ENCODE measurements at places on chromosomes 1 and 21.

GRCh38 chr1:232484856-232485255, 145.1 kb downstream of the SIPA1L2 start:
- DNase-seq = no peak

DNA sequence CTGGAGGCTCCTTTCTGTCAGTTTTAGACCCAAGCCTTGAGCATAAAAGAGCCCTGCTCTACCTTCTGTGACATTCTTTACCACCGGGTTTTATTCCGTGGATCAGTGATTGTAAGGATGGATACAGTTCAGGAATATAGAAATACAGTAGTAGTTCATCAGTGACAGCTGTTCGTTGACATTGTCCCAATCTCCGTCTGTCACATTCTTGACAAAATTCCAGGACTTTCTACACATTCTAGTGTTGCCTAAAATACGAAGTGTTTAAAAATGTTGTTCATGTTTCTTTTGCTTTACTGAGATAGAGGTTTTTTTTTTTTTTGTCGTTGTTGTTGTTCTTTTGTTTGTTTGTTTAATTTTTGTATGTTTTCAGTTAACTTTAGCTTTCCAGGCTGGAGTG, 29.9 kb downstream of the MAP10 start:
- DNase-seq = no peak

- no peak for DNase-seq
Measured at GRCh38 chr1:35539073-35539823, 18.0 kb downstream of the KIAA0319L start.

GRCh38 chr1:3609769-3610526, 1.4 kb downstream of the MEGF6 start:
- DNase-seq = no peak

- no peak for DNase-seq
Measured at GRCh38 chr1:203369666-203370065, 18.7 kb upstream of the FMOD start.

All from cortex of kidney (tissue), 1 donor.